Activated CD8-positive, alpha-beta memory T cell treated with anti-CD3 and anti-CD28 coated beads for 24 hours (primary cell): ENCODE measurements at places on chromosomes 7 and 10.

DNA sequence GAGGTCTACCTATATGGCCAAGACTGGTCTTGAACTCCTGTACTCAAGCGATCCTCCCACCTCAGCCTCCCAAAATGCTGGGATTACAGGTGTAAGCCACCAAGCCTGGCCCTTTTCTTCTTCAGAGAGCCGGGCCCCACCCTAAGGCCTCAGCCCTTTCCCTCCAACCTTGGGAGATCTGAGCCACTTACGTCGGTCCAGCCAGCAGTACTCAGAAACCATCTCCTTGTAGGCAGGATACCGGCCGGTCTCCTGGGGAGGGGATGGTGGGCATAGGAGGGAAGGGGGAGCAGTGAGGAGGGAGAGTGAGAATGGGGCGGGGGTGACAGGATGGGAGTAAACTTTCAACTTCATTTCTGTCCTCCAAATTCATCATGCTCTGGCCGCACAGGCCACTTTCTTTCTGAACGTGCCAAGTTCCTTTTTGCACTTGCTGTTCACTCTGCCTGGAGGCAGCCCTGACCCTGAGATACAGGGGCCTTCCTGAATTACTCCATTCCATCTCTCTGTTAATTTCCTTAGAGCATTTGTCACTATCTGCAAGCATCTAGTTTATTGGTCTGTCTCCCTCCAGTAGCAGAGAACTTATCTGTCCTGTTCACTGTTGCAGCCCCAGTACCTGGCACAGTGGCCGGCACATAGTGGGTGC, 10.4 kb downstream of the PDZD7 start:
- DNase-seq = no peak

DNA sequence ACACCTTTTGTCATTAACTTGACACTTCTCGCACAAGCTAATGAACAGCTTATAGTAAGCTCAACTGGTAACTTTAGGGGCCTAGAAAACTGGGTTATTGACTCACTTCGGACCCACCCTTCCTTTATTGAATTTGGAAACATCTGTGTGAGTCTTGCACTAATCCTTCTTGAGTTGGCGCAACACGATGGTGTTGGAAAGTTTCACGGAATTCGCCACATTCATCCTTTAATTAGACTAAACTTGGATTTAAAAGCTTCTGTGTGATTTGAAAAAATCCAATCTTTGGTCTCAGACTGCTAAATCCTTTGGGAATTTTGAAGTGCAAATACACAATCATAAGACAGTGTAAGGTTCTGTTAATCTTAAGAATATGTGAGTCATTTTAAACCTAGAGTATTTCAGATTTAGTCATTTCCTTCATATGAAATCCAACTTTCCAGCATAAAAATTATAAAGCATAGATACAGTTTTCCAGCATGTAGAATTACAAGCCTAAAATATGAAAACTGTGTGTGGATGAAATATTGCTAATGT, 15.1 kb downstream of the FZD8 start:
- no peak for DNase-seq

DNA sequence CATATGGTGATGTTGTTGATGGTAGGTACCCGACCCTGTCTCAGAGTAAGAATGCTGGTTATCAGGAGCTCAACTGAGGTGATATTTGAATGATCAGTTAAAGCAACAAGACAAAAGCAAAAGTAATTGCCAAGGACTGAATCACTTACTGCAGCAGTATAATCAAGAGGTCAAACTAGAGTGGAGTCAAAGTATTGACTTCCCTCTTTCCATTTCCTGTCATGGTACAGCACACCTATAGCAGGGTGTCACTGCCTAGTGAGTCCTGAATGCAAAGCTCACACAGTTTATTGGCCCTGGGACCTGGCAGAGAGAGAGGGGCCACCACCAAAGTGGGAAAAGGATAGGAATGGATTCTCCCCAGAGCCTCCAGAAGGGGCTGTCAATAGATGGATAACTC, 886.1 kb upstream of the SORCS1 start:
- DNase-seq = no peak

- DNase-seq = no peak
These were observed 30.8 kb downstream of the PRLHR start for GRCh38 chr10:118564652-118565051.

DNA sequence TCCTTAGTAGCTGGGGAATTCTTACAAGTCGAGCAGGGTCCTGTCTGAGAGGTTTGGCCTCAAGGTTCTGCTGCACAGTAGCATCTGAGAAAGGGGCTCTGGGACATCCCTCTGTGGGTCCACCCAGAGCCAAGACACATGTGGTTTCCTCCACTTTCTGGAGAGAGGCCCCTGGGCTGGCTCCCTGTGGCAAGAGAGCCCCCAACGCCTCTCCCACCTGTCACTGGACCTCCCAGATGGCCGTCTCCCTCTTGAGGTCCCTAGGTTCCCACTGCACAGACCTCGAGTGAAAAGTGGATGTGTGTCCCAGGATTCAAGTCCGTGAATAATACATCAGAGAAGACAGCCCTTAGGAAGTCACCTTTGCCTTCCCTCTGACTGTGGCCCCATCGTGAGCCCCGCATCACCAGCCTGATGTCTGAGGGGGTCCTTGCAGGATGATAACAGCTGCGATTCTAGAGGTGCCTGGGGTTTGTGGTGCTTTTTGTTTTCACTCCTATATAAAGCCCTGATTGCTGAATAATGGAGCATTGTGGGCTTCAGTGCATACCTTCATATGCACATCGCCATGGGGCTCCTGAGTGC, 319.0 kb downstream of the GLRX3 start:
- DNase-seq = no peak

DNA sequence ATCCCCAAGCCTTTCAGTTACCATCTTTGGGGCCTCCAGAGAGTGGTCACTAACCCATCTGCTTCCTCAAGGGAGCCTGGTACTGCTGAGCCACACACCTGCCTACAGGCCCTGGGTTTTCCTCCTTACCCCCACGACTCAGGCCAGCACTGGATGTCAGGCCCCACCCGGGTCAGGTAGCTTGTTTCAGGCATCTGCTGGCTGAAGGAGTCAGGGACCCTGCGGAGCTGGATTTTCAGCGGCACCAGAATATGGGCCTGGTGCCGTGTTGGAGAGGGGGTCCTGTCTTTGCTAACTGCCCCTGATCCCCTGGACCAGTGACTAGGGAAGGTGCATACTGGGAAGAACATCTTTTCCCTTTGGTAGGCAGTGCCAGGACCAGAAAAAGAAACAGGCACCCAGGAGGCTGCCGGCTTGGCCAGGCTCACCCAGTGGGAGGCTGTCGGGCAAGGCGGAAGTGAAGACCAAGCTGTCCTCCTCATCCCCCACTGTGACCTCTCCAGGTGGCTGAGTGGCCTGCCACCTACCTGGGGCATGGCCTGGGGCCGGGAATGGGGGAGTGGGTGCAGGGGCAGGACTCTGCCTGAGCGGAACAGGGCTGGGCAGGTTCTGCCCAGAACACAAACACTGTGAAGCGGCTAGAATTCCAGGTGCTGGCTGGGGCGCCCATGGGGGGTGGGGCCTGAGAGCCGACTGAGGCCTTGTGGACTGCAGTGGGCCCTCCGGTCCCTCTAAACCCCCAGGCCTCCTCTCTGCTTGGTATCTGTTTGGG, 12.4 kb upstream of the SAMD8 start:
- DNase-seq = no peak

GRCh38 chr7:149735181-149735602, 38.2 kb downstream of the ZNF467 start:
- no peak for DNase-seq

- DNase-seq = no peak
These were observed 815 bp downstream of the CCSER2 start for GRCh38 chr10:84329196-84329611.

- DNase-seq = no peak
These were observed 38.5 kb downstream of the C1GALT1 start for GRCh38 chr7:7220821-7221220.

- DNase-seq = no peak
These were observed 27.4 kb downstream of the POM121L12 start for GRCh38 chr7:53062796-53063195.

DNA sequence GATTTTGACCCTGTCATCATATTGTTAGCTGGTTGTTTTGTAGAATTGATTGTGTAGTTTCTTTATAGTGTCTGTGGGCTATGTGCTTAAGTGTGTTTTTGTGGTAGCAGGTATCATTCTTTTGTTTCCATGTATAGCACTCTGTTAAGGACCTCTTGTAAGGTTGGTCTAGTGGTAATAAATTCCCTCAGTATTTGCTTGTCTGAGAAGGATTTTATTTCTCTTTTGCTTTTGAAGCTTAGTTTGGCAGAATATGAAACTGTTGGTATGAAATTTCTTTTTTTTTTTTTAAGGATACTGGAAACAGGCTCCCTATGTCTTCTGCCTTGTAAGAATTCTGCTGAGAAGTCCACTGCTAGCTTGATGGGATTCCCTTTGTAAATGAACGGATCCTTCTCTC, 1073.4 kb downstream of the LRMDA start:
- no peak for DNase-seq

- no peak for DNase-seq
These were observed 15.8 kb downstream of the RPP30 start for GRCh38 chr10:90887555-90887954.

- no peak for DNase-seq
These were observed 477.5 kb downstream of the SUGCT start for GRCh38 chr7:40612298-40612697.

- no peak for DNase-seq
These were observed 50.6 kb downstream of the PRTFDC1 start for GRCh38 chr10:24901686-24902399.

GRCh38 chr7:69564454-69565417, 33.5 kb upstream of the AUTS2 start:
- DNase-seq = no peak

GRCh38 chr10:89639326-89639725, 5.7 kb downstream of the PANK1 start:
- DNase-seq = no peak

GRCh38 chr10:30436191-30436611, 2.2 kb downstream of the MAP3K8 start:
- no peak for DNase-seq
